ENCODE measurements at places on chromosomes 2 and 18.

- no peak for DNase-seq
Observed at GRCh38 chr18:21672521-21673267, 31.9 kb downstream of the ABHD3 start.

DNA sequence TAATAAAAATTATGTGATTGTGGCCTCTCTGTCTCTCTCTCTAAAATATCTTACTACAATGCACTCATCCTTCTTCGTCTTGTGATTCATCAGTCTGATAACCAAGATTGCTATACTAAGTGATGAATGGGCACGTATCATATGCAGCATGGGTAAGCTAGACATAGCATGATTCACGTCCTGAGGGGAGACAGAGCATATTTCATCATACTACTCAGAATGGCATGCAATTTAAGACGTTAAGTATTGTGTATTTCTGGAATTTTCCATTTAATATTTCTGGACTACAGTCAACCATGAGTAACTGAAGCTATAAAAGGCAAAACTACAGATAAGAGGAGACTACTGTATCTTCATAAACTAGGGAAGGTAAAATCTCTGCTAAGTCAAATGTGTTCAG, 97.0 kb upstream of the CD226 start:
- DNase-seq, result no peak

DNA sequence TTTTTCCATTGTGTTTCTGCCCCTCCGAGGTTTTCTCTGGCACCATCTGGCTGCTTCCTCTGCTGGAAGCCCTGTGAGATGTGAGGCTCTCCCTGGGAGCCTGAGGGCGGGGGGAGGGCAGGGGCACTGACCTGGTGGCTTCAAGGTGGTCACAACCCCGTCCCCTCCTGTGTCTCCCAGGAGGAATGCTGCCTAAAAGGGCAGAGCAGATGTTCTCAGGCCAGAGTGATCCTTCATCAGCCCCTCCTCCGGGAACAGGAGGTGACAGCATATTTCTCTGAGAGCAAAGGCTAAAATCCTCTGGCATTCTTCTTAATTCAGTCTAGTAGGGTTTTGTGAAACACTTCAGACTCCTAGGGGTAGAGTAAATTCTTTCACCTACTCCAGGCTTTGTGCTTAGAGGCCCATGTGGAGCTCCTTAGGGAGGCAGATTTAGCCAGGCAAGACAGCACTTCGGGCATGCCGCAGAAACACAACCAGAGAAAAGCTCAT, 18.3 kb upstream of the GREB1 start:
- DNase-seq, result no peak

GRCh38 chr2:152646775-152647174, 70.5 kb downstream of the PRPF40A start:
- DNase-seq, result no peak

DNA sequence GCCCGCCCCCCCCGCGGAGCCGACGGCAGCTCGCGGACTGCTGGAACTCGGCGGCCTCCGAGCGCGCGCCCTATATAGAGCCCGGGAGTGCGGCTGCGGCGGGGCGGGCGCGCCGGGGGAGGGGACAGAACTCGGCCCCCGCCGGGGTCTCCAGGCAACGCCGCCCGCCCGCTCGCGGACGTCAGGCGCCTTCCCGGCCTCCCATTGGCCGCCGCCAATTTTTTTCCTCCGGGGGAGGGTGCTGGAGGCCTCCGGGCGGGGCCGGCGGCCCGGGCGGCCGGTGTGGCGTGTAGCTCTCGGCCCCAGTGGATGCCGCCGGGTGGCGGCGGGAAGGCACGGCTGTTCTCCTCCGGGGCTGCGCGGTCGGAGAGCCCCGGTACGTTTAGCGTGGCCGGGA, at the start of gene ZFP36L2:
Gene ZFP36L2, minus strand, starts transcription at position 49 of the 397 bp plus-strand sequence. CDS start 291 bp downstream, outside the sequence.
- DNase-seq, result peak; percentile 86

GRCh38 chr2:184620367-184620766, 22.0 kb downstream of the ZNF804A start:
- DNase-seq, result no peak

DNA sequence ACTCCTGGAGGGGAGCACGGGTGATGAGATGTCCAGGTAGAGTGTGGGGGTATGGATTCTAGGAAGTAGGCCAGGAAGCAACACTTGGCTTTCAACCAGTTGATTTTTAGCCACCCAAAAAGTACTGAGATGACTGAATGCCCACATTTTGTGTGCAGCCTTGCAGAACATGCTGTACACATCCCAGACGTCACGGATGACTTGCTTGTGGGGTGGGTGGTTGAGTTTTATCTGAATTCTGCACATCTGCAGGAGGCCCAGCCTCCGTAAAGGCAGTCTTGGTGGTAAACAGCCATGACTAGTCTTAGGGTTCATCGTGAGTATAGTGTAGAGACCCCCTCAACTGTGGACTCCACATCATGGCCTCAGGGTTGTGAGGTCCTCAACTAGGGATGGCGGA, 53.3 kb upstream of the CCDC195 start:
- DNase-seq, result no peak

DNA sequence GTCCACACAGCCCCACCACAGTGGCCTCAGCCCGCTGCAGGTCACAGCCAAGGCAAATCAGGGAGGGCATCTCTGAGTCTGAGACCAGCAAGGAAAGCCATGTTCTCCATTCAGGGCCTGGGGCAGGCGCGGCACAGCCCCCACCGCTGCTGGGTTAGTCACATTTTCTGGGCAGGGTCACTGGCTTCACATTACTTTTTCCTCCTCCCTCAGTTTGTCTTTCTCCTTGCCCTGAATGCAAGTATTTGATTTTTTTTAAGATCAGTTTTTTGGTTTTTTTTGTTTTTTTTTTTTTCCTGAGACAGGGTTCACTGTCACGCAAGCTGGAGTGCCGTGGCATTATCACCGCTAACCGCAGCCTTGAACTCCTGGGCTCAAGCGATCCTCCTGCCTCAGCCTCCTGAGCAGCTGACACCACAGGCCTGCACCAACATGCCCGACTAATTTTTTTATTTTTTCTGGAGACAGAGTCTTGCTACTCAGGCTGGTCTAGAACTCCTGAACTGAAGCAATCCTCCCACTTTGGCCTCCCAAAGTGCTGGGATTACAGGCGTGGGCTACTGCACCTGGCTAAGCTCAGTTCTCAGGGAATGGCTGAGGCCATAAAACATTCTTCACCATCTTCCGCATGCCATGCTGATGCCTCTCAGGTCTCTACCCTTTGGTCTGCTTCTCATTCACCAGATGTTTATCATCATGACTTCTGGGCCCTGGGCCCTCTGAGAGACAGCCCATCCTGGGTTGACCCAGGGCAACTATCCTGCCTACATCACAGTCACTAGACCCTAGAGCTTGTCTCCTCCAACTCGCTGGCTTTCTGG, 628 bp upstream of the CAPG start:
- DNase-seq, result no peak

DNA sequence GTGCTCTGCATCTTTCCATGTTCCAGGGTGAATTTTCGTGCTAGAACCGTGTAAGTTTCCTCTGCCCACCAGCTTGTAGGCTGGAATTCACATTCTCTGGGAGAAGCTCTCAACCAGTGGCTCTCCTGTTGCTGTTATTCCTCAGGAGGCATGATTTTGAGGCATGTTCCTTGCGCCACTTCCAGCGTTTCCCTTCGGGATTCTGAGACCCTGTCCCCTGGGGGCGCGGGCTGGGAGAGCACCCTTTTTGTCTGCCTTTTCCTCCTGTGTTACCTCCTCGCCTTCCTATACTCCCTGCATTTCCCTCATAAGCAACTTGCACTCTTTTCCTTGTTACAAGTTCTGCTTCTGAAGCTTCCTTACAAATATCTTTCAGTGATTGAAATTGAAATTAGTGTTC, 156.4 kb downstream of the PTPRM start:
- no peak for DNase-seq

GRCh38 chr2:176039375-176039774, 37.3 kb upstream of the LNPK start:
- DNase-seq, result no peak

GRCh38 chr18:43010611-43011010, 104.9 kb downstream of the RIT2 start:
- no peak for DNase-seq

- no peak for DNase-seq
Observed at GRCh38 chr2:39524756-39525635, 87.9 kb upstream of the MAP4K3 start.

DNA sequence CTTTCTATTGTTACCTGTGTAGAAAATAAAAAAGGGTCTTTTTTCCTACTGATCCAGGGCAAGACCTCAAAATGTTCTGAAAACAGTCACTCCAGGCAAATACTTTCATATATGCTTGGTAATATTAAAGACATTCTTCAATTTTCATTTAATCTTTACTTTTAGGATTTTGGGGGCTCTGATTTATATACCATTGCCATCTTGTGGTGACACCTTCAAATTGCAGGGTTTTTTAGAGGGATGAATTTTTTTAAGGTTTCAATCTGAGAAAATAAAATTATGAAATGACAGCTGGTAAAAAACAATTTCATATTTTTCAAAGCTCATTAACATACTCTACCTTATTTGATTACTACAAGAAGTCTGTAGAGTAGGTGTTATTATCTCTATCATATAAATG, 26.8 kb downstream of the MAPK4 start:
- DNase-seq, result no peak

DNA sequence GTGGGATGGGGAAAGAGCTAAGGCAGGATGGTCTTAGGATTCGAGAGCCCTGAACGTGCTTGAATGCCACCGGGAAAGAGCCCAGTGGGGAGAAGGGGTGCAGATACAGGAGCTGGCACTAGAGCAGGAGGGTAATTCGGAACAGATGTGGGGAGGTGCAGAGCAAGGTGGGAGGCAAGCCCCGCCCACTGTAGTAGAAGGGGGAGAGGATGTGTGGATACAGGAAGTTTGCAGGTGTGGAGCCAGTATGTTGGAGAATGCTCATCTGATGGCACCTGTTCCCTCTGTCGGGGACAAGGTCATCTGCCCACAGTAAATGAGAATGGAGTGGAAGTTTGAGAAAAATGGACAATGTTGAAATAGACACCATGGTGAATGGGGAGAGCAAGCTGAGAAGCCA, 28.8 kb downstream of the CHST10 start:
- DNase-seq, result no peak

DNA sequence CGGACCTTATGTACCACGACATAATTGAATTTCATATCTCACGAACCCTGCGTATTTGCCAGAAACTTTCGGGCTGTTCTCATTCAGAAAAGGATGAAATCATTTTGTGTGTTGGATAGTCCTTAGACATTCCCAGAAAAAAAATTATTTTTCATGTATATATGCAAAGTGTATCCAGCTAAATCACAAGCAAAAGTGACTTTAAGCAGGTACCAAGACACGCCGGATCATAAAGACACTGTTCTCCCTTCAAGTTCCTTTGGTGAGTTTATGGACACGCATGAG, 35.1 kb upstream of the PNO1 start:
- DNase-seq, result no peak

GRCh38 chr18:56469582-56469981, 168.8 kb downstream of the TXNL1 start:
- DNase-seq, result no peak

DNA sequence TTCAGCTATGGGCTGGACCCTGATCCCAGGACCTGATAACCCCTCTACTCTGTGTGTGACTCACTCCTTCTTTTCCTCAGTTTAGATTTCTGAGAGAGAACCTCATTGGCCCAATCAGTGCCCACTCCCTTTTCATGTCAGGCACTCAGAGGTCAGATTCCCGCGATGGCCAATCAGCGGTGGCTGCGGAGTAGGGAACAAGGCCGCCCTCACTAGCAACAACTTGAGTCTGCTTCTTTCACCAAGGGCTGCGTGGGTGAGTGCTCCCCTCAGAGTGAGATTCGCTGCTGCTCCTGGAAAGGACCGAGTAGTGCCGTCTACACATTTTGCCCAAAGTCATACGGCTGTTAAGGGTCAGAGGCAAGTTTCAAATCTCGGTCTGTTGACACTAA, 34.7 kb downstream of the NPPC start:
- DNase-seq, result no peak

- DNase-seq, result no peak
Observed at GRCh38 chr2:139631966-139632365, 851.8 kb upstream of the NXPH2 start.

GRCh38 chr18:48028696-48029095, 98.2 kb upstream of the SMAD2 start:
- no peak for DNase-seq

GRCh38 chr2:79994965-79995364, 309.6 kb downstream of the LRRTM1 start:
- no peak for DNase-seq

DNA sequence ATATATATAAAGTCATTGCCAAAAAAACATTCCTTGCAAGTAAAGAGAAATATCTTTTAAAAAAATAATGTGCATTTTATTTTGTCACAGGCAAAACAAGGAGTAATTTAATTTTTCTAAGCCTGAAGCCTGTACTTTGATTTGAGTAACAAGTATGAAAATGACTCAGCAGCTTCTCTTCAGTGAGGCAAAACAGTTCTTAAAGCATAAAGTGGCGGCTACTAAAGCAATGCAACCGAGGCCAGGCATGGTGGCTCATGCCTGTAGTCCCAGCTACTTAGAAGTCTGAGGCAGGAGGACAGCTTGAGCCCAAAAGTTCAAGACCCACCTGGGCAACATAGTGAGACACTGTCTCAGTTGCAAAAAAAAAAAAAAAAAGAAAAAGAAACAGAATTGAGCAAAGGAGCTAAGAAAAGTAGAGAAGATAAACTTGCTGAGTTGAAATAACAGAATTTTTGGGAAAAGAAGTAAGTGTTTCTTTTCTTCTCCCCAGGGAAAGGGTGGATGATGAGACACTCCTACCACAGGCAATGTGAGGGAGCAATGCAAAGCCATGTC, 29.6 kb downstream of the DOK1 start:
- no peak for DNase-seq

- DNase-seq, result no peak
Observed at GRCh38 chr2:58900246-58901027, 659.3 kb upstream of the FANCL start.

- DNase-seq, result no peak
Observed at GRCh38 chr2:239002591-239002953, 154.7 kb downstream of the TWIST2 start.

- no peak for DNase-seq
Observed at GRCh38 chr2:240603081-240603835, 16.7 kb downstream of the CAPN10 start.

- DNase-seq, result no peak
Observed at GRCh38 chr2:46347648-46348280, 50.6 kb downstream of the EPAS1 start.

DNA sequence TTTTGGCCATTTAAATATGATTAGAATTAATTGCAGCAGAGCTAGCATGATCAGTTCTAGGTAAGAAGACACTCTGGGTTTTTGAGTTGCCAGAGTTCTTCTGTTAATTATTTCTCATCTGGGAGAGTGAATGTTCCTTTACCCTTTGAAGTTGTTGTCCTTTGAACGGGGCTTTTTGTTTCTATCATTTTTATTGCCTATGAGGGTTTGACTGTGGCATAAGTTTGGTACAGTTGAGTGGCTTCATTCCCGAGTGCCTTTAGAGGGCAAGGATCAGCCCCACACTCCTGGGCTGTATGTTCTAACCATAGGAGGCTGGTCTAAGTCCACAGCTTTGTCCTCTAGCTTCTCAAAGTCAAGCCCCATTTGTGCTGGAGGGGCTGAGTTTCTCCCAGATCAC, 804.3 kb downstream of the KCNJ3 start:
- DNase-seq, result no peak

DNA sequence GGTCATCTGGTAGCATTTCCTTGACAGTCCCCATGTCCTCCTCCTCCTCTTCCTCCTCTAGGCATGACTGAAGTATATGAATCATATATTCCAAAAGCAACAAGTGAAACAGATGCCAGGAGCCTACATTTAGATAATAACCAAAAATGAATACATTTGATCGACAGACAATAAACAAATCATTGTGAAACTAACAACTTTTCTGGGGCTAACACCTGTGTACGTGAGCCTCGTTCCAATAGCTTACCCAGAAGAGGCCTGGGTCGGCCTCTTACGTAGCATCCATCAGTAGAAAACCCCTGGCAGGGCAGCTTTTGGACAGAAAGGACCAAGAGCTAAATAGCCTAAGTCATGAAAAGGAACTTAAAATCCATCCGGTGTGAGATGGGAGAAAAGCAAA, 15.3 kb upstream of the CREG2 start:
- DNase-seq, result no peak

Data from stimulated activated CD4-positive, alpha-beta T cell treated with anti-CD3 and anti-CD28 coated beads, Interleukin-1b, Interleukin-23, amount 100 ng/mL, for 1 hour (primary cell).